ENCODE measurements at places on chromosomes 11 and 22.
A peak's percentile ranks its signal among the peaks of the same experiment; 100 is the strongest.

DNA sequence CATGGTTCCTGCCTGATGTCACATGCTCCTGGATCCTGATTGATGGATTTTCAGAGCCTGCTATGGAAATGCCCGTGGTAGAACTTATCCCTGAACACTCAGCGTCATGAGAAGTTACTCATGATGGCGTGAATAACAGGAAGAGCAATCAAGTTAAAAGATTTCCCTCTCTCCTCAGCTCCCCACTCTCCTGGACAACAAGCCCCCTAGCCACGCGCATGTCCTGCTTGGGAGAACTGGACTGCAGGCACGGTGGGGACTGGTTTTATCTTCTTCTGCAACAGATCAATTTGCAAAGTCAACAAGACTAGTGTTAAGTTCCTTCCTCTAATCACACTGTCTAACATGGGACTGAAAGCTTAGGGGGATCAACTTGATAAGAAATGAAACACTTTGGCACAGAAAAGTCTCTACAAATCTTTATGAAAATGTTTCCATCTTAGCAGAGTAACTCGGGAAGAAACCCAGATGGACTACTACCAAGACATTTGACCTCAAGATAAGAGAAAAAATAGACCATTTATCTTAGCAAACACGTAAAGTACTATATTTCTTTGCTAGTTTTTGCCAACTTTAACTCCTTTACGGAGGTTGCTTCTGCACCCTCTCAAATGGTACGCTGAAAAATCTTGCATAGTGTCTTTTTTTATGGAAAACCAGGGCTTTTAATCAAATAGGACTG, 27.6 kb downstream of the POU2AF1 start:
- DNase-seq, result no peak

DNA sequence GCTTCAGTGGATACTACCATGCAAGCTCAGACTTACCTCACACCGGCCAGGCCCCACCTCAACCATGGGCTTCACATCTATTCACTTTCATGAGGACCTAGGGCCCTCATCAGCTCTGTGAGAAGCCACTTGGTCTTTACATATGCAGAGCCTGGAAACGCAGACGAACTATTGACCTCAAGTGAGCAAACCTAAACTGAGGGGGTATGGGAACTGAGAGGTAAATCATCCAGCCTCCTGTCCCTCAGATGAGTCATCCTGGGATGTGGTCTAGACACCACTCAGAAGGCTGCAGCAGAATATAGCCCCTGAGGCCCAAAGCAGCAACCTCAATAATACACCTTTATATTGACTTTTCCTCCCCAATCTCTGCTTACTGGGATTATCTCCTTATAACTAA, 578.0 kb downstream of the INSC start:
- DNase-seq, result no peak

DNA sequence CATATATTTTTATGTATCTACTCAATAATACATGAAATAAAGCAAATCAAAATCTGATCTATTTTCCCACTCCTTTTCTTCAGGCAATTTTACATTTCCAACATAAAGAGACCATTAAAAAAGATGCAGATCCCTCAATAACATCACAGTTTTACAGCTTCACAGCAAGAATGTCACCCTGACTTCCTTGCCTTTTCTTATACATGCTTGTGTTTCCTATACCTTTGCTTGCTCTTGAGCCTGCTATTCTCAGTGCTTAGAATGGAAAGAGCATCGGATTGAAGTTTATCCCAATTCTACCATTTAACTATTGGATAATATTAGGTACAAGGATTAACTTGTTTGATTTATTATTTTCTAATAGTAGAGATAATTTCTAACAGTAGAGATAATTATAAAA, 176.7 kb downstream of the CNTN5 start:
- no peak for DNase-seq

GRCh38 chr22:47615051-47615450, 852.6 kb downstream of the TBC1D22A start:
- no peak for DNase-seq

- DNase-seq, result peak; percentile 74
Observed at GRCh38 chr22:20509344-20510047, 2.1 kb downstream of the MED15 start.

DNA sequence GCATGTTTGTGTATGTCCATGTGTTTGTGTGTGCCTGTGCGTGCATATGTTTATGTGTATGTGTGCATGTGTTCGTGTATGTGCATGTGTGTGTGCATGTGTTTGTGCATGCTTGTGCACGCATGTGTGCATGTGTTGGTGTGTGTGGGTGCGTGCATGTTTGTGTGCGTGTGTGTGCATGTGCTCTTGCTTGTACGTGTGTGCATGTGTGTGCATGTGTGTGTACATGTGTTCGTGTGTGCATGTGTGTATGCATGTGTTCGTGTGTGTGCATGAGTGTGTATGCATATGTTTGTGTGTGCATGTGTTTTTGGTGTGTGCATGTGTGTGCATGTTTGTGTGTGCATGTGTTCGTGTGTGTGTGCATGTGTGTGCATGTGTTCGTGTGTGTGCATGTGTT, 63.4 kb downstream of the TSPAN18 start:
- no peak for DNase-seq

- no peak for DNase-seq
Observed at GRCh38 chr22:39428597-39429071, 28.2 kb upstream of the MGAT3 start.

DNA sequence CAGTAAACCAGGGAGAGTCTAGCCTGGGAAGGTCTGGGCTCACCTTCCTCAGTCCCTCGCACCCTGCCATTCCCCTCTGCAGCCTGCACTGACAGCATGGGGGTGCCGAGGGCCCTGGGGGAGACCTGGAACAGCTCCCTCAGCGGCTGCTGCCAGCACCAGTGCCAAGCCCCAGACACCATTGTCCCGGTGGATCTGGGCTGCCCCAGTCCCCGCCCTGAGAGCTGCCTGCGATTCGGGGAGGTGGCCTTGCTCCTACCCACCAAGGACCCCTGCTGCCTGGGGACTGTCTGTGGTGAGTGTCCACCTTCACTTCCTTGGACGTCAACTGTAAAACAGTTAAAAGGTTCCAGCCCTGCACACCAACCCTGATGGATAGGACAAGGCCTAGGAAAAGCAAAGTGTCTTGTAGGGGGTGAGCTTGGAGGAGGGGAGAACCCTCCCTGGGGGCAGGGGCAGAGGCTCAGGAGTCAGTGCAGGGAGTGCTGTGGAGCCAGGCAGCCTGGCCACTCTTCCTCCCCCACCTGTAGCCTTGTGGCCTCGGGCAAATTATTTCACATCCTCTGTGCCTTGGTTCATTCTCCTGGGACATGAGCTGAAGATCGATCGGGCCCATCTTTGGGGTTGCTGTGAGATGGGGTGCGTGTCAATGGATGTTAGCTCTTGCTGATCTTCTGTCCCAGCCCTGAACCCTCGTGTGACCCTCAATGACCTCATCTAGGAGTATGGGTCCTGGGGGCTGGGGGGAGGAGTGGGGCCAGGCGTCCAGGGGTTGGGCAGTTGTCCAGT, 85.2 kb upstream of the MYOD1 start:
- no peak for DNase-seq

GRCh38 chr11:30107899-30108298, 91.1 kb upstream of the KCNA4 start:
- DNase-seq, result no peak

- no peak for DNase-seq
Observed at GRCh38 chr11:58592760-58593472, 14.1 kb downstream of the ZFP91 start.

GRCh38 chr11:60871378-60872061, 4.2 kb downstream of the ZP1 start:
- no peak for DNase-seq

DNA sequence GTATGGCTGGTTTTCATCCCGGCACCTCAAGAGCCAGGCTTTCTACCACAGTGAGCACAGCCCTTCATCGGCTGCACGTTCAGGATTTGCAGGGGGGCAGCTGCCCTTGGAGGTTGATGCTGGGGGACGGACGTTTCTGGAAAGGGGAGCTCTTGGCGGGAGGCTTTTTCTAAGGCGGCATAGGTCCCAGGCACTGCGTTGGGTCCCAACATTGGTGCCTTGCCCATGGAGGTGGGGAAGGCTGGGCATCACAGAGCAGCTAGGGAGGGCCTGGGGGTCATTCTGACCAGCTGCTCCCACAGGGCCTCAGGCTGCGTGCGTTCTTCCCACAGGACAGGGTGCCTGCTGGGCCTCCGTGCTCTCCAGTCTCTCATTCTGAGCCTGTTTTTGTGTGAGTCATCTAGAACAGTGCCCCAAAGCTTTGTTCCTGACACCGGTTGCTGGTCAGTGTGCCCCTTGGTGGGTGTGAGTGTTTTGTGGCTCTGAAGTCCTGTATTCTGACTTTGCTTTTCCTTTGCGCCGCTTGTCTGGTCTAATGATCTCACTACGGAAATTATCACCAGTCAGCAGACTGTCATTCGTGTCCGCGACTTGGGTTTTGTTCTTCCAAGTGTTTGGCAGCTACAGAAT, 275.9 kb downstream of the TBC1D22A start:
- DNase-seq, result no peak

DNA sequence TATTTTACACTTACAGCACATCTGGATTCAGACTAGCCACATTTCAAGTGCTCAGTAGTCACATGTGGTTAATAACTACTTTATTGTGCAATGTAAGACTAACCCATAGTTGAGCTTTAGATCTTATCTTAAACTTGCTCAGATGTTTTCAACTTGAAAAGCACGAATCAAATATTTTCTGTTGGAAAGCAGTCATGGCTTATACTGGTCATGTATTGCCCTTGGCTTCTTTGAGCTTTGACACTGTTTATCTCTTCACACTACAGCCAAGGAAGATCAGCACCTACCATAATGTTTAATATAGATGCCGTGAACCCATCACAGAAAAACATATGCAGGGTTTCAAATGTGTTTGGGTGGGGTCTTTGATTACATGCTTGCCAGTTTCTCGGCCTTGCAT, 4.4 kb downstream of the RBX1 start:
- DNase-seq, result peak; percentile 60

DNA sequence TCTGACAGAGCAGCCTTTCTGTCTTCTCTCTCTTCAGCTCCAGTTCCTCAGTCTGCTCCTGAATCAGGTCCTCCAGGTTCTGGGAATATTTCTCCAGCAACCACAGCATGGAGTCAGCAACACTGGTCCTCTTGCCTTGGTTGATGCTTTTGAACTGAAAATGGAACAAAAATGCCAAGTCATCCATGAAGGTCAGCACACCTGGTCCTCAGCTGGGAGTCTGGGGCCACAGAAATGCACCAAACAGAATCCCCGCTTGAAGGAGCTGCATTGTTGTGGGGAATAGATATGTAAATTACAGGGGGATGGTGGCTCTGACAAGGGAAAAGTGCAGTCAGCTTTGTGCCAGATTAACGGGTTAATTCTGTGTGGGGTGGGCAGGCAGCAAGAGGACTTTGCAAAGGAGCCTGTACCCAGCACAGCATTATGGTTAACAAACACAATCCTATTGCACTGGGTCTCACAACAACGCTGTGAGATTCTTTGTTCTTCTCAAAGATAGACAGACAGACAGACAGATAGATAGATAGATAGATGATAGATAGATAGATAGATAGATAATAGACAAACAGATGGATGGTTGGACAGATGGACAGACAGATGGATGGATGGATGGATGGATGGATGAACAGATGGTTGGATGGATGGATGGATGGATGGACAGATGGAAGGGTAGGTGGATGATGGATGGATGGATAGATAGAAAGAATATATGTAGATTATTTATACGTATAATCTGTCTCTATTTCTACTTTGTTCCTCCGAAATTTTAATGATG, 33.8 kb upstream of the LRRC32 start:
- DNase-seq, result no peak

DNA sequence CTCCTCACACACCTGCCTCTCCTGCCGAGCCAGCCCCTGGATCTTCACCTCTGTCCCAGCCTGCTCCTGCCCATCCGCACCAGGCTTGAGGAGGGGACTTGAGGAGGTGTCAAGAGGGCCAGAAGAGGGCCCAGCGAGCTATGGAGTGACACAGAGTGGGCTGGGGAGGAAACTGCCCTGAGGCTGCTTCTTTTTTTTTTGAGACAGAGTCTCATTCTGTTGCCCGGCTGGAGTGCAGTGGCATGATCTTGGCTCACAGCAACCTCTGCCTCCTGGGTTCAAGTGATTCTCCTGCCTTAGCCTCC, 21.9 kb upstream of the CDON start:
- DNase-seq, result no peak

- DNase-seq, result no peak
Observed at GRCh38 chr11:33687733-33688479, 12.7 kb downstream of the C11orf91 start.

- no peak for DNase-seq
Observed at GRCh38 chr11:129148487-129148886, 43.6 kb downstream of the ARHGAP32 start.

GRCh38 chr11:77884186-77884828, 63.4 kb downstream of the AAMDC start:
- DNase-seq, result no peak

- DNase-seq, result no peak
Observed at GRCh38 chr11:33868647-33869461, 23.0 kb downstream of the LMO2 start.

- DNase-seq, result no peak
Observed at GRCh38 chr22:22346401-22347107, 102.0 kb downstream of the VPREB1 start.

DNA sequence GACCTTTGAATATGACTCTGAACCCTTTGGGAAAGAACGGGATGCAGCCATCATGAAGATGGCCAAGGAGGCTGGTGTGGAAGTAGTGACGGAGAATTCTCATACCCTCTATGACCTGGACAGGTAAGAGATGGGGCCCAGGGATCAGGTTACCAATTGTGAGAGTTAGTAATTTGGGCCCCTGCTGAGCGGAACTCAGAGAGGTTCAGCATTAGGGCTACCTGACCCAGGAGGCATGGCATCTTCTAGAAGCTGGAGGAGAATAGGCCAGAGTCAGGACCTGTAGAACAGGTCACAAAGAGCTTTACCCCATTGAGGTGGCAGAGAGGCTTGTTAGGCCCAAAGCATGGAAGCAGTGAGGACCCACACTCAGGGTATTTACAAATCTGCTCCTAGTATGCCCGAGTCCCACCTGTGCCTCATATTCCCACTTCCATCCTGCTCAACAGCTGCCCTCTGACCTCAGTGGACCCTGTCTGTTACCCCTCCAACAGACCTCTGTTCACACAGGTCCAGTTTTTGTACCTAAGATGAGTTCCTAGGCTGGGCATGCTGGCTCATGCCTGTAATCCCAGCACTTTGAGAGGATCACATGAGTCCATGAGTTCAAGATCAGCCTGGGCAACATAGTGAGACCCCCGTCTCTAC, 11.6 kb downstream of the CRY2 start:
- no peak for DNase-seq

- DNase-seq, result no peak
Observed at GRCh38 chr11:43567396-43567975, 113.1 kb upstream of the HSD17B12 start.

DNA sequence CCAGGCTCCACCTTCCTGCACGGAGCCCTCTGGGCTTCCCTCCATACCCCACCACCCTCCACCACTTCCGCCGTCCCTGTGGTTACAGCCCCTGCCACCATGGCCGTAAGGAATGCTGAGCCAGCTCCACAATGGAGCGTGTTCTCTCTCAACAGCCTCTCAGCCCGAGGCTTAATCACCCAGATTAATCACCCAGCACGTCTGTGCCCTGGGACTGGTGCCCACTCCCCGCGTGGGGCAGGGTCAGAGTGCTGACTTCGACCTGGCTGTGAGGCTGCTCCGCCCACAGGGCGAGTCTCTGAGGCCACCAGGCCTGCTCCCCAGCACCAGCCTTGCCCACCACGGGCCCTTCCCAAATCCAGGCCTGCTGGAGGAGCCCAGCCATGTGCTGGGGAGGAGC, 4.0 kb upstream of the TH start:
- DNase-seq, result no peak

- DNase-seq, result no peak
Observed at GRCh38 chr22:20610243-20610686, 102.9 kb downstream of the MED15 start.

GRCh38 chr11:105328061-105328460, 188.5 kb upstream of the CARD18 start:
- DNase-seq, result no peak
